Stimulated activated CD8-positive, alpha-beta memory T cell treated with anti-CD3 and anti-CD28 coated beads, Interleukin-4, amount 100 ng/mL, for 1 hour (primary cell): ENCODE measurements at places on chromosomes 11 and 22.

- DNase-seq: no peak
These were observed 7.6 kb upstream of the RNH1 start for GRCh38 chr11:514606-515005.

- no peak for DNase-seq
These were observed 76.6 kb upstream of the AKIP1 start for GRCh38 chr11:8834379-8834778.

GRCh38 chr11:120792306-120792705, 231.6 kb upstream of the TBCEL start:
- no peak for DNase-seq

- peak; percentile 76 for DNase-seq
These were observed at the start of gene EXT2 for GRCh38 chr11:44095506-44096359. EXT2 (plus strand) TSS chr11:44095678; CDS start chr11:44107713, 12,035 bp downstream.

- no peak for DNase-seq
These were observed 10.9 kb downstream of the OMP start for GRCh38 chr11:77113382-77114088.

DNA sequence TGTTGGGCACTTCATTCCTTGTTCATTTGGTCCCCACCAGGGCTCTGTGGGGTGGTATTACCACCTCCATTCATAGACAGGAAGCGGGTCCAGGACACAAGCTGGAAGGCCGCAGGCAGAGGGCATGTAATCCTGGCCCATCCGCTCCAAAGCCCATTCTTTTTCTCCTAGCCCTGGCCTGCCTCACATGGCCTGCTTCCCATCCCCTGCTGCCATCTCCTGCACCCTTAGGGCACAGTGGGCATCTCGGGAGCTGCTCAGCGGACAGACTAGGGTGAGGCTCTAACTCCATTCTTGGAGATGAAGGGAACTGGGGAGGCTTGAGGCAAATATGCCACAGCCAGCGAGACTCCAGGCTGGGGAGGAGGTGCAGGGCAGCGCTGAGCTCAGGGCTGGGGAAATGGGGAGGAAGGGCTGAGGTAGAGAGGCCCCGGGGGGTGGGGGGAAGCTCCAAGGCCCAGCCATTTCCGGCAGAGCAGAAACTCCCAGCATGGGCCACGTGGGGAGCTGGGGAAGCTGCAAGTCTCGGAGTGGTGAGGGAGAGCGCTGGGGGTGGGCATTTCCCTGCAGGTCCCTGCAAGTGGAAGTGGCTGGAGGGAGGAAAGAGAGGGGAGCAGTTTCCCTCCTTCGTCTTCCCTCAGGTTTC, 14.3 kb upstream of the BCL9L start:
- DNase-seq: no peak
